Activated CD4-positive, CD25-positive, alpha-beta regulatory T cell treated with anti-CD3 and anti-CD28 coated beads, Interleukin-2, amount 50 U/mL, for 24 hours (primary cell): ENCODE measurements at places on chromosomes 6 and 20.

DNA sequence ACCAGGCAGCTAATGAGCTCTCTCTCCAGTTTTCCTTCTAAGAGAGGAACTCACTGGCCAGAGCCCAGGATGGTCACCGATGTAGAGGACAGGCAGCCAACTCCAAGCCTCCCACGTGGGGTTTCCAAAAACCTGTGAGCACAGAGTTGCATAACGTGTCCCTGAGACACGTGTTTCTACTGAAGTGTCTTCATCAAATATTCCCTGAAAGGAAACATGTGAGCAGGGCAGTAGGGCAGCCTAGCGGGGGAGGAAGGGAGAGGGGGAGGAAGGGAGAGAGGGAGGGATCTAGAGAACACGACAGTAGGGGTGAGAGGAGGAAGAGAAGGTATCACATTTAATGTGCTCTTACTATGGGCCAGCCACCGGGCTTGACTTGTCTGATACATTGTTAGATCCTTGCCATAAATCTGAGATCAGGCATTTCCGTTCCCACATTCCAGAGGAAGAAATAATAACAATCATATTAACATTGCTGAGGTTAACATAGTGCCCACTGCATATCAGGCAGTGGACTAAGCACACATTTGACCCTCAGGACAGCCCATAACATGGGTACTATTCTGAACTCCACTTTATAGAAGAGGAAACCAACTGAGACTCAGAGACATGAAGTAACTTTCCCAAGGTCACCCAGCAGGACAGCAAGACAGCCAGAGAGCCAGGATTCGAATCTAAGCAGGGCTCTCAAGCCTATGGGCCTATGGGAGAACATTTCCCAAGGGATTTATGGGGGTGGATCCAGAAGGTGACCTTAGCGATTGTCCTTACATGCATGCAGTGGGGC lies 4.5 kb upstream of the SYS1 start:
- no peak for ATAC-seq

GRCh38 chr6:36309900-36310299 lies 26.8 kb downstream of the BNIP5 start:
- no peak for ATAC-seq

DNA sequence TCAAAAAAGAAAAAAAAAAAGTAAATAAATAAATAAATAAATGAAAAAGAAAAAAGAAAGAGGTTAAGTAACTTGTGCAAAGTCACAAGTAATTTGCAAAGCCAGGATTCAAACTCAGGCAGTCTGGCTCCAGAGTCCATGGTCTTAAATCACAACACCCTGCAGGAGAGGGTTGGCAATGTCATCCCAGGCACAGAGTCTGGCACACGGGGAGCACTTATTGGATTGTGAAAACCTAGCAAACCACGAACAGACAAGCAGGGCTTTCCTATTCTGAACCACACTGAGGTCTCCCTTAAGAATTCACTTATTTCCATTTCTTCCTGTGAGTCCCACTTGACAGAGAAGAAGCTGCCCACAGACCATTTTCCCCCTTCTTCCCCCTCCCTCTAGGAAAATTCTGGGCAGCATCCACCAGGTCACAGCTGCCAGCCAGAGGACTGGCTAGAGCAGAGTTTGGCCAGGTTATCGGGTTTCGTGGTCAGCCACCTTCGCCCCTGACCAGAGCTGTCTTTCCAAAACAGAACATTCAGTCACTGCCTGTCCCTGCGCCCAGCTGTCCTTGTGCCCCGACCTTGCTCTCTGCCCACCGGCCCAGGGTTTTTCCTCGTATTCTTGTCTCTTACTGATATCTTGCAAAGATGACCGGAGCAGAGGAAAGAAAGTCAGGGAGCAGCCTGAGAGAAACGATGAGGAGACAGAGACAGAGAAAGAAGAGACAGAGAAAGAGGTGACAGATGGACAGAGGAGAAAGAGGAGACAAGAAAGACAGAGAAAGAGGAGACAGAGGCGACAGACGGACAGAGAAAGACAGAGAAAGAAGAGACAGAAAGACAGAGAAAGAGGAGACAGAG lies 106.4 kb upstream of the PTPN1 start:
- ATAC-seq, result no peak

GRCh38 chr6:46704562-46704961 lies 16.9 kb downstream of the TDRD6 start:
- ATAC-seq, result no peak

DNA sequence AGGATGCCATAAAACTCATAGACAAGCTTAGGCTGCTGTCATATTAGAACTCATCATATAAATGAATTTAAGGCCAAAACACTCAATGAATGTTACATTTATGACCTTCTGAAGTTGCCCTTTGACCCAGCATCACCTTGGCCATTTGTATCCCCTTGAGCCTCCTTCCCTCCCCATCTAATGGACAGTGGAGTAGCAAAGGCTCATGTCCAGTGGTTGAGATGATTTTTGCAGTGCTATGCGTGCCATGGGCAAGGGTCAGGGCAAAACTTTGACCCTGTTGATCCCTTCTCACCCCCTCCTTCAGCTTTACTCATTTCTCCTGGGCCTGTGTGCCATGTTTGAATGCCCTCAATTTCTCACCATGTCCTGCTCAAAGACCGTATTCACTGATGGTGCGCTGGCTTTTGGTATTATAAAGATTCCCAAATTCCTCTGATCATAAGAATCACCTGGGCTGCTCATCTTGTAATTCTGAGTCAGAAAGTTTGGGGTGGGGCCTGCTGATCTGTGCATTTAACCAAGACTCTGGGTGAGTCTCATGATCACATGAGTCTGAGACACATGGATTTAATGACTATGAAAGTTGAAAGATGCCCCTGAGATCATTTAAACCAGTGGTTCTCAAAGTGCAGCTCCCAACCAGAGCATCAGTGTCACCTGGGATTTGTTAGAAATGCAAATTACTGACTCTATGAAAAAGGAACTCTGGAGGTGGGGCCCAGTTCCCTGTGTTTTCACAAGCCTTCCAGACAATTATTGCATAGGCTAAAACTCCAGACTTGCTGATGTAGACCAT lies 57.5 kb upstream of the IL20RA start:
- ATAC-seq, result no peak

DNA sequence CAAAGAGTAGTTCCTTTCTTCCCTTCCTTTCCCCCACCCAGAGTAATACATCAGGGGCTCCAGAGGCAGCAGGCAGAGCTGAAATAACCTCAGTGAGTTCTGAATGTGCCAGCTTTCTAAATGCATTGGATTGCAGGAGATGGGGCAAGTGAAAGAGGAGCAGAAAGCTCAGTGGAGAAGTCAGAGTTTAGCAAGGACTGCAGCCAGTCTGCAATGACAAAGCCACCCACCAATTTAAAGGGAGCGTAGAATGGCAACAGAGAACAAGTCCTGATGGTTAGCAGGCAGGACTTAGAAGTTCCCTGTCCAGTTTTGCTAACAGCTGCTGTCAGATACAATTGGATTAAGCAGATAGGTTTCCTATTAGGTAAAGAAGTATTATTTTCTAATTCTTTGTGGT lies 203.4 kb upstream of the RIN2 start:
- no peak for ATAC-seq

- no peak for ATAC-seq
Observed at GRCh38 chr6:15523679-15524630, 138.9 kb downstream of the DTNBP1 start.

- no peak for ATAC-seq
Observed at GRCh38 chr20:46563170-46563859, 12.9 kb upstream of the OCSTAMP start.

- ATAC-seq, result no peak
Observed at GRCh38 chr20:17495826-17496225, 35.4 kb downstream of the BFSP1 start.

DNA sequence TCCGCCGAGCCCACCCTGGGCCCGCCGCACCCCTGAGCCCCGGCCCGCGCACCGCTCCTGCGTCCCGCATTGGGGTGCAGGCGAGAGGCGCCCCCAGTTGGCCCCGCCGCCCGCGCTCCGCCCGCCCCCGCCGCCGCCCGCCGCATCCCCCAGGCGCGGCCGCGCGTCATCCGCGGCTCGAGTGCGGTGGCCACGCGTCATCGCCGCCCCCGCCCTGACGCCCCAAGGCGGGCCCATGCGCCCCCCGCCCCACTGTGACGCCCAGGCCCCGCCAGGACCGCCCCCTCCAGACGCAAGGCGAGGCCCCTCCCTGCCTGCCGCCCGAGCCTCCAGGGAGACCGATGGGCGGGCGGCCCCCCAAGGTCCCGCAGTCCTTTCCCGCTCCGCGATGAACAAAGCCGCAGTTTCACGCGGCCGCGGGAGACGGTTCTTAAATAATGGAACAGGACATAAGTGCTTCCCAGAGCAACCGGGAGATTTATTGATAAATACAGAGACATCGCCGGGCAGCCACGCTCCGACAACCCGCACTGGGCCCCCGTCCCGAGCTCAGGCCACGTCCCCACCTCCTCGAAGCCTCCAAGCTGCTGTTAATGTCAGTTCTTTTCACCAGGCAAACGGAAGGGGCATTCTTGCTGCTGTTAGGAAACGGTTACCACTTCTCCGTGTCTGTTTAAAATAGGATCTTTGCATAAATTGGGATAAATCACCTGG lies at the start of gene ANKRD60:
Gene ANKRD60 (minus strand): TSS at position 170 of the 714 bp plus-strand sequence. CDS start 0 bp downstream, at position 170.
- ATAC-seq, result peak; percentile 60

DNA sequence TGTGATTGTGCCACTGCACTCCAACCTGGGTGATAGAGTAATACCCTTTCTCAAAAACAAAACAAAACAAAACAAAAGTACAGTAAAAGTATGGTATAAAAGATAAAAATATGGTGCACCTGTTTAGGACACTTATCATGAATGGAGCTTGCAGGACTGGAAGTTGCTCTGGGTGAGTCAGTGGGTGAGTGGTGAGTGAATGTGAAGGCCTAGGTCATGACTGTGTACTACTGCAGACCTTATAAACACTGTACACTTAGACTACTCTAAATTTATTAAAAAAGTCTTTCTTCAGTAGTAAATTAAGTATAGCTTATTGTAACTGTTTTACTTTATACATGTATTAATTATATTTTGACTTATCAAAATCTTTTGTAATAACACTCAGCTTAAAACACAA lies 46.0 kb downstream of the ZFP64 start:
- no peak for ATAC-seq

DNA sequence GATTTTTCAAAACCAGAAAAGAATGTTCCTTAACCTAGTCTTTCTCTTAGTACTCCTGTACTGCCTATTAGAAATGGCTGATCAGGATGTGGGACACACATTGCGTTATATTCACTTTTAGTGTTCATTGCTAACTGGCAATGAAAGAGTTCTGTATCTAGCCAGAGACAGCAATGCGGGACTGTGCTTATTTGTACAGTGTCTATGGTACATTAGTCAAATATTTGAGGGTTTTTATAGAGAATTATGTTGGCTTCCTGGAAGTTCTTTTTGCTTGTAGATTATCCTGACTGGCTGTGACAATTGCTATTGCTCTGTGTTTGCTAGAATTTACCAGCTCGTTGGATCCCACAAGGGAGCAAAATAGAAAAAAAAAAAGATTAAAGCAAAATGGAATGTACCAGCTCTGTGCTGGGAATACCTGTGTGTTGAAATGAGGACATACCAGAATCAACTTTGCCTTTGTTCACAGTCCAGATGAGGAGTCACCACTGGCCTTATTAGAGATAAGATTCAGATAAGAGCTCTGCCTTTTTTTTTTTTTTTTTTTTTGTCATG lies 22.4 kb upstream of the IFNGR1 start:
- ATAC-seq, result no peak

- no peak for ATAC-seq
Observed at GRCh38 chr20:43919686-43920403, 5.2 kb downstream of the TOX2 start.

DNA sequence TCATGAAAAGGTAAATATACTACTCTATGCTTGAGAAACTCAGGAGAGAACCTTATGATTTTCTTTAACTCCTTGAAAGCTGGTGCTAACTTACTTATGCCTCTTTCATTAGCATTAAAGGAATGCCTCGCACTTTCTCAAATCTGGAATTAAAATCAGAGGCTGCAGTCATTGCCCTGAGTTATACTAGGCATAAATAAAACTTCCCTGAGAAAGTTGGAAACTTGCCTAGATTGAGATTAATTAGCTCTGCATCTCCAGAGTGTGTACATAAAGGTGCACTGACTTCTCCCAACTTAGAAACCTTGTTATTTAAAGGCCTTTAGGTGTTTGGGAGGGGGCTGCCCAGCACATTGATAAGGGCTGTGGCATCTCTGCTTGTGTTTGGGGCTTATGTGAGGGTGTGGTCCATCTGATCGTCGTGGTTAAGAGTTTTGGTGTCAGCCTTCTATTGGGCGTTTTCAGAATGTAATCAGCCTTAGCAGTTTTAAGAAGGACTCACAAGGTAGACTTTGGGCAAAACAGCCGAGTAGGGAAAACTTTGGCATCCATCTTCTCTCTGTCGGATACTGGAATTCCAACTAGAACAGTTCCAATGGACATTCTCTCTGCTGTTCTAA lies 32.1 kb upstream of the CCN6 start:
- ATAC-seq, result no peak

DNA sequence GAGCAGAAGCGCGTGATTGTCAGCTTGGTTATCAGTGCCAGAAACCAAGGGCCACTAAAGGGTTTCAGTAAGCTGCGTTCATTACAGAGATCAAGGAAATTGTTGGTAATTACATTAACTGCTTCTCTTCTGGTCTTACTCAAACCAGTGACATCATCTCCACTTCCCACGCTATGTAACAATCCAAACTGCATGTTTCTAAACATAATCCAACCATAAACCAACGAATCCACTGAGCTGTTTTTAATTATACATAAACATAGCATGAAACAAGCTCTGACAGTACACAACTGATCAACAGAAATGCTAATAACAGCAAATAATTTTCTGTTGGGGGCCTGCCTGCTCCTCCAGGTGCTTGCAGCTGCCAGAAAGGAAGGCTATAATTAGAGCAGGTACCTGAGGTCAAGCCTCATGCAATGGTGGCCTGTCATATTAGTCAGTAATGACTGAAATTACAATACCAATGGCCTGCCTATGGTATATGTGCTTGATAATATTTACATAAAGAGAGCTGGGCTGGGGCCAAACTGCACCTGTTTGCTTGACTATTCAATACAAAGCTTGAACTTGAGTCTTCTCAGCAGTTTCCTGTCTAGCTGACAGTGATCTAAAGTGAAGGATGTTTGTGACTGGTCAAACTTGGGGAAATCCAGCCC lies 40.1 kb downstream of the ILRUN start:
- peak; percentile 83 for ATAC-seq

- ATAC-seq, result no peak
Observed at GRCh38 chr6:139882234-139882633, 507.8 kb upstream of the CITED2 start.

DNA sequence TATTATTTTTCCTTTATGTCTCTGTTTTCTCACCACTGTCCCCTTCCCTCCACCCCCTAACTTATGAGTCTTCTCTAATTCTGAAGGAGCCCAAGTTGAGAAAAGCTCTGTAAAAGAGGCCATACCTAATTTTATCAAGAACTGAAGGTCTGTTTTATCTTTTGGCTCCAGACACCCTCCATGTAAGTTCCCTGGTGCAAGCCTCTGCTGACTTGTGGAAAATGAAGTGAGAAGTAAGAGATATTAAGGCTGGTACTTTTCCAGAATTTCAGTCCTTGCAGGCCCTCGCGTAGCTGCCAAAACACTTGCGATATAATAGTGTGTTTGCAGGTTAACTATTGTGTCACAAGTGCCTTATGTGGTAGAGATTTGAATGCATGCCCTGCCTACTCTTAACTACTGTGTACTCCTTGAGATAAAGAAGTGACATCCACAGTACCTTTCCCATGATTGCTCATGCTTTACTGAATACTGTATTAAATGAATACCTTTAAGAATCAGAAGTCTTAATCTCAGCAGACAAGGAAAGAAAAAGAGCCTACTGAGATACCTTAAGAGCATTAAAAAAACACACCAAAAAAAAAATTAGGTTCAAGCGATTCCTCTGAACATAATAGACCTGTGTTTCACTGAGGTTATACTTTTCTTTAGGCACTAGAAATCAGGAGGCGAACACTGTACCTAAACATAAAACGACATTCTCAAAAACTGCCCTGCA lies 143.6 kb upstream of the ZNF184 start:
- no peak for ATAC-seq
